ENCODE measurements at places on chromosomes 13 and 19.

- no peak for DNase-seq
Measured at GRCh38 chr13:99354371-99354951, 47.3 kb upstream of the GPR183 start.

GRCh38 chr13:42855410-42855809, 74.0 kb downstream of the FAM216B start:
- no peak for DNase-seq

DNA sequence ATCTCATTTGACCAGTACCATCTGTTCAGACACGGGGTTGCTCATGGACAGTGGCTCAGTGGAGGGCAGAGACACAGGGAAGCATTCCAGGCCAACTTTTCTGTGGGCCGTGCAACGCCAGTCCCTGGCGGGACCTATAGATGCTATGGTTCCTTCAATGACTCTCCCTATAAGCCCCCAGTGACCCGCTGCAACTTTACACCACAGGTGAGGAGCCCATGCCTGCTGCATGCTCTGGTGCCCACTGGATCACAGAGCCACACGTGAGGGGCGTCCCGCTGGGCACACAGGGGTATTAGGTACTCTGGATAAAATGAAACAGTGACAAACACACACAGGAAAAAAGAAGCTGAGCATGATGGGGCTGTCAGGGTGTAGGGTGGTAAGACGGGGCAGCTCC, 34.3 kb downstream of the LAIR2 start:
- no peak for DNase-seq

GRCh38 chr13:44932171-44932849, 57.0 kb downstream of the NUFIP1 start:
- peak; percentile 54 for DNase-seq

- no peak for DNase-seq
Measured at GRCh38 chr13:65188721-65189120, 2041.4 kb downstream of the PCDH9 start.

DNA sequence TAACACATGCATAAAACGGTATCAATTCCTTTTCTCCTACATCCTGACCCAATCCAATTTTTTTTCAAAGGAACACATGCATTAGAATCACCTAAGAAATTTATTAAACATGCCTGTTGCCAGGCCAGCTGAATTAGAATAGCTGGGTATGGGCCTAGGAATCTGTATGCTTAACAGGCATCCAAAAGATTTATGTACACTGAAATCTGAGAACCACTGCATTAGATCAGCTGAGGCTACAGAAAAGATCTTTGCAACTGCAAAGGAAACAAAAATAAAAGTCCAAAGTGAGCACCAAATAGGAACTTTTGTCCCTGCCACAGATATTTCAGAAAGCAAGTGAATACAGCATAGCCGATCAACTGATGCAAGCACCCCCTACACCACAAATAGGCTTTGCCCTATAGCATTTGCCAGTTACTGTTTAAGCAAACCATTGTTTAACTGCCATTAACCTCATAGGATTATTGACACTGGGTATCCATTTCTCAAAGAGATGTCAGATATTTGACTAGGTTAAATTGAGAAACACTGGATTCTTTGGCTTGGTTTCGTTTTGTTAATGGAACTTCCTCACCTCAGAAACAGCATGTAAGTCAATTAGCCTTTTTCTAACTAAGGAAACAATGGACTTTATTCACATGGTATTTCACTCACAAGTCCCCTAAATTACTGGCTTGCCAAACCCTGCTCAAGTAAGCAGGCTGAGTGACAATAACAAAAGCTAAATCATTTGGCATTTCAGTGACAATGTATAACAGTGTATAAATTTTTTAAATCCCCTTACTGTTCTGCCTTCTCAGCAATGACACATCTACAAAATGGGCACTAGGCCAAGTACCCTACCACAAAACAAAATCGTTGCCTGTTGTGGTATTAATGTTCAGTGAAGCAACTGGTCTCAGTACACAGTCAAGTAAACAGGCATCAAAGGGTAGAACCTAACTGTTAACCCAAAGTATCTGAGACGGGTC, 67.8 kb downstream of the SUCLA2 start:
- peak; percentile 14 for DNase-seq

DNA sequence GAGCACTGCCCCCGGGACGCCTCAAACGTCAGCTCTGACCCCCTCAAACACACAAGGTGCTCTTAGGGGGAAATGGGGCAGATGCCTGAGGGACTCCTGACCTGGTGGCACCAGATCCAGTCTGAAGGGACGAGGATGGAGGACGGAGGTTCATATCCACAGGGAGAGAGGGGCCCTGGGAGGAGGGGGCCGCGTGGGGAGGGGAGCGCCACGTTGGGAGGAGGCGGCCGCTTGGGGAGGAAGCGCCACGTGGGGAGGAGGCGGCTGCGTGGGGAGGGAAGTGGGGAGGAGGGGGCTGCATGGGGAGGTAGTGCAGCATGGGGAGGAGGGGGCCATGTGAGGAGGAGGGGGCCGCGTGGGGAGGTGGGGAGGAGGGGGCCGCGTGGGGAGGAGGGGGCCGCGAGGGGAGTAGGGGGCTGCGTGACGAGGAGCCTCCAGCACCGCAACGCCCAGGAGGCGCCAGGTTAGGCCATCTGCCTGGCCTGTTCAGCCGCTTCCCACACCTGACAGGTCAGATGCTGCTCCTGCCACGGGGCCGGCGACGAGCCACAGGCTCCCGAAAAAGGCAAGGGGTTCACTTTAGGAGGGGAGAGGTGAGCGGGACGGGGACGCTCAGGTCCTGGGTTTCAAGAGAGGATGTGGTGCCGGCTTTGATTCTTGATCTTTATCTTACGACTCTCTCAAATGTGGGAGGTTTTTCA, 36.7 kb upstream of the C13orf46 start:
- no peak for DNase-seq

DNA sequence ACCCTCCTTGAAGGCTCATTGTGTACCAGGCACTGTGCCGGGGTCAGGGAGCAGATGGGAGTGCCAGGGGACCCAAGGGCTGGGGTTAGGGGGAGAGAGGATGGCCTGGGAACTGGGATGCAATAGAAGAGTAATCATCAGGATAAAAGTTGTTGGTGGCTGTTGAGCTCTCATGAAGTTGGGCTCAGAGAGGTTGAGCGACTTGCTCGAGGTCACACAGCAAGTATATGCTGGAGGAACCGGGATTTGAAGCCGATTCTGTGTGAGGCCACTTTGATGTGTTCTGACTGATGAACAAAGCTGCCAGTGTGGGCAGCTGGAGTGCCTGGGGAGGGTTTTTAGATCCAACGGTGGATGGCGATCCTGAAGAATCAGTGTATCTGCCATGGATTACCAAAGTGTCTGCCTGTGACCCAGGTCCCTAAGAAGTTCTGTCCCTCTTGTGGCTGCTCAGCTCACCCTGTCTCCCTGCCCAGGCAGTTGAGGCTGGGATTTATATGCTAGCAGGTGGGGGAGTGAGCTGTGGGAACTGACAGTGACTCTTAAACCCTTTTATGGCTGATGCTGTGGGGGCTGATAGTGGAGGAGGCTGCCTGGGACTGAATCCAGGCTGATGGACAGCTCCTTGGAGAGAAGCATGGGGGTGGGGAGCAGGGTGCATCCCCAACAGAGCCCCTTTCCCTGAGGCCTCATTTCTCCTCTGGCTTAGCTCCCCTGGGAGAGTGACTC, 8.3 kb downstream of the ARHGEF18 start:
- no peak for DNase-seq

DNA sequence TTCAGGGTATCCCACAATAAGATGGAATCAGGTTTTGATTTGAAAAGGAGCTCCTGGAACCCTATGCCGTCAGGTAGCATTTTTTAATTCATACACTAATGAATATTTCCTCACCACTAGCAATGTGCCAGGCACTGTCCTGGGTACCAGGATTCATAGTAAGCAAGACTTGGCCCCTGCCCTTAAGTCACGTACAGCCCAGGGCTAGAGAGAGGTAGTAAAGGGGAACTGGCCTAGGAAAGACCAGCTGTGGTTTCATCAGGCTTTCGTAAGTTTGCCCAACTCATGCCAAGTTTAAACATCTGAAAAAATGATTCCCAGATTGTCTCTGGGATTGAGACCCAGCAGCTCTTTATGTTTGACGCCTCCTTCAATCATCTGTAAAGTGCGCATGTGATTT, 45.9 kb upstream of the AMER2 start:
- no peak for DNase-seq

DNA sequence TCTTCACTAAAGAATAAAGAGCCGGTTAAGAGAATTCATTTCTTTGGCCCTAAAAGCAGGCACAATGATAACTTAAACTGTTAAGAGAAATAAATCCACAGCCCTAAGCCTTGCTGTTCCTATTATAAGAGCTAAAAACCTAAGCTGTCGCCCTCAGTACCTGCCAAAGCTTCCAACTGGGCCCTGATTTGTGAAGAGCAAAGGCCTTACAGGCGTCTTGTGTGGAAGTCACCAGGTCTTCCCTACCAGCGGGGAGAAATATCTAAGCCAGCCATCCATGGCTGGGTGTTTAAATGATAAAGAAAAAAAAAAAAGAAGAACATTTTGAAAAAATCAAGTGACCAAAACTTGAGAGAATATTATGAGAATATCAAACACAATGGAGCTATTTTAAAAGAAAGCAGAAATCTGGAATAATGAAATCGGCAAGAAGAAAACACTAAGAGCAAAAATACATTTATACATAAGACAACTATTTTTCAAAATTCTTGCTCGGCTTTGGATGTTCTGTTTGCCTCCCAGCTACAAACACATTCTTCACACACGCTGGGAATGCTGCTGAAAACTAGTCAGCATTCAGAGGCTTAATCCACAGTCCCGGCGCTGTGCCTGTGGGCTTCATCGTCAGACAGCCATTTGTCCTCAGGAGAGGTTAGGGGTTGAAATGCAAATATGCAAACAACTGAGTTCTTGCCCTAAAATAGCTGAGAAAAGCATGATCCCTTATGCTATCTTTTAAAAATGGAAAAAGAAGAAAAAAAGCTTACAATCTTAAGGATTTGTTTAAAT, 89.8 kb upstream of the LSM14A start:
- peak; percentile 13 for DNase-seq

- DNase-seq: no peak
Measured at GRCh38 chr19:43984687-43985000, 656 bp downstream of the ZNF155 start.

GRCh38 chr13:29707876-29708543, 112.5 kb upstream of the SLC7A1 start:
- peak; percentile 69 for DNase-seq

DNA sequence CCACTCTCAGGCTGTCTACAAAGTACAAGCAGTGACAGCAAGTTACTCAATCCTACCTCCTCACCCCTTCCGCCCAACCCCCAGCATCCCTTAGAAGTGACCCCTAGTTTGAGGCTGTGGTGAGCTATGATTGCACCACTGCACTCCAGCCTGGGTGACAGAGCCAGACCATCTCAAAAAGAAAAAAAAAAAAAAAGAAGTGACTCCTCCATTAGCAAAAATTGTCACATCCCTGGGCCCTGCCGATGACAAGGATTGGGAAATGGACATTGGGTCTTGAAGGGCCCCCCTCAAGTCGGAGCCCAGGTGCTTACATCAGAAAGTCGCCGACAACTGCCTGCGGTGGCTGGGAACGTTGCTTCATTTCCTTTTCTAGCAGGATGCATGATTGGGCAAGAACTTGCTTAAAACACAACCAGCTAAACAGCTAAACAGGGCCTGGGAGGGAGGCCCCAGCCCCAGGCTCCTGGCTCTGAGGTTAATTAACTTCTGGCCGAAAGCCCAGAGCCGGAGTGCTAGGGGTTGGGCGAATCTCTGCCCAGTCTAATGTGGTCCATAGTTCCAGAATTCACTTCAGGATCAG, 15.3 kb downstream of the RAB3D start:
- DNase-seq: peak; percentile 91

DNA sequence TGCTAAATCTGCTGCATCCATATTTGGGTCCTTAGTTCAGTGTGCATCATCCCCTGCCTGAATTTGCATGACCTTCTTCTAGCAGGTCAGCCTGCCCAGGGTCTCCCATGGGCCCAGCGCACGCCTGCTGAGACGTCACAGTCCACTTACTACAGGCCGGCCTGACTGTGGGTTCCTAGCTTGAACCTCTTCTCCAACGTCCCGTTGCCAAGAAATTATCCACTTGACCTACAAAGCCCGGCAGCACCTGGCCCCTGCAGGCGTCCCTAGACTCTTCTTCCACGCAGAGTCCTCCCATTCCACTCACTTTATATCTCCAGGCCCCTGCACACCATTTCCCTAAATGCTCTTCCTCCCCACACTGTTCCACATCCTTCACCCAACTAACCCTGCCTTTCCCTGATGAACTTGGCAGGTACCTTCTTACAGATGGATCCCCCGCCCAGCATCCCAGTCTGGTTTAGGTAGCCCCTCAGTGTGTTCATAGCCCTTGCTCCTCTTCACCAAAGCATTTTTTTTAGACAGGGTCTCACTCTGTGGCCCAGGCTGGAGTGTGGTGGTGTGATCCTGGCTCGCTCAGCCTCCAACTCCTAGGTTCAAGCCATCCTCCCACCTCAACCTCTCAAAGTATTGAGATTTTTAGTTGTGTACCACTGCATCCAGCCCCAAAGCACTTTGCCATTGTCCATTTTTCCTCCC, 155.0 kb upstream of the SOX1 start:
- no peak for DNase-seq

DNA sequence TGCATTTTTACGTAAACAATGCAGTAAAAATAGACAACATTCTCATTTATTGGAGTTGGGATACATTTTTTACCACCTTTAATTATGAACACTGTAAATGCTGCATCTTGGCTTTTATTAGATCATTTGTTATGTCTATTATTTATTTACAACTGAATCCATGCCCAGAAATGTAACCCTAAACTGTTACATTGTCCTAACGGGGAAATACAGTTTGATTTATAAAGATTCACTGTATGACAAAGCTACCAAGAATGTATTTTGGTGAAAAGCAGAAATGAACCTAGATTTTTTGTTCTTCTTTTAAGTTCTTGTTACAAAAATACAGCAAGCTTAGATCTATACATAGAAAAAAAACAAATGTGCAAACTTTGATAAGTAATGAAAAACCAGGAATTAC, 1.1 kb downstream of the METTL21C start:
- peak; percentile 9 for DNase-seq

GRCh38 chr19:4174895-4175668, 7.3 kb downstream of the SIRT6 start:
- no peak for DNase-seq

- no peak for DNase-seq
Measured at GRCh38 chr13:113139577-113139976, 17.0 kb downstream of the F10 start.

DNA sequence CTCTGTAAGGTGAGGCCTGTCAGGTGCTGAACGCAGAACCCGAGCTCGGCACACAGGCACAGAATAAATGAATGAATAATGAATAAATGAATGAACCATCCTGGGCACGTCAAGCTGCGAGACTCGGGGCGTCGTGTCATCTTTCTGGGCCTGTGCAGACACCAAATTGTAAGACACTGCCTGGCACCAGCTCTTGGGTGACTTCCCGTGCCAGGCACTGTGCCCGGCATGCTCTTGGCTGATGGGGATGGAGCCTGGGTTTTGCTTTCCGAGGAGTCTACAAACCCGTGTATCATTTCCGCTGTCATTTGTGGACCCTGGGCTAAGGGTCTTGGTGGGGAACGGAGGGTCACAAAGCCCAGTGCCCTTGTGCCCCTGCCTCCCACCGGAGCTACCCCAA, 43.9 kb downstream of the CELF5 start:
- DNase-seq: no peak

- peak; percentile 47 for DNase-seq
Measured at GRCh38 chr13:72565893-72566292, 161.5 kb downstream of the MZT1 start.

Measured in fibroblast of skin of scalp (primary cell).